ENCODE measurements at places on chromosomes 1 and 21.
A peak's percentile ranks its signal among the peaks of the same experiment; 100 is the strongest.

- peak; percentile 93 for DNase-seq
These were observed at the start of gene FOXJ3 for GRCh38 chr1:42335050-42335808. FOXJ3 (minus strand) TSS chr1:42335235; CDS start chr1:42311093, 24,142 bp downstream.

DNA sequence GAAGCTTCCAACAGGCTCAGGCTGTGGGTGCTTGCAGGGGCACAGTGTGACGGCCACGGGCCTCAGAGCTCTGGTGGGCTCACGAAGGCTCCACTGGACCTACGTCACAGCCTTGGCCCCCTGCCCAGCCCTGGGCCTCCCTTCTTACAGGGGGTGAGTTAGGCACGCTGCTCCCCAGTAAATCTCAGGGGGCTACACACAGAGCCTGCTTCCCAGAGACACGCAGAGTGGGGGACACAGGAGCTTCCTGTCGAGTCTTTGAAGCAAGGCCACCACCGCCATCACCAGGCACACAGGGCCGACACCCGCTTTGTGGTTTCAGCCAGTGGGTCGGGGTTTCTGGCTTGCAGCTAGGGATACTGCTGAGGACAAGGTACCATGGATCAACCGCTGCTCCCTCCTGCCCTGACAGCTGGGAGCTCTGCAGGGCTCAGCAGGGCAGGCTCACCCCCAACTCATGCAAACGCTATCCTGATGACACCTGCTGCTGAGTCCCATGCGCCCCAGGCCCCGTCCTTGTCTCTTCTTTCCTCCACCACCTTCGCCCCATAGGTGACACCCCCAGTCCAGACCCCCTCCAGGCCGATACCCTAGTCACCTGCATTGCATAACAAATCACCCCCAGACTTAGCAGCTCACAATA is 5.5 kb upstream of the CFAP410 start:
- no peak for DNase-seq

- no peak for DNase-seq
These were observed 10.4 kb downstream of the TFF3 start for GRCh38 chr21:42304556-42305454.

GRCh38 chr1:119132179-119132578 is 8.3 kb downstream of the WARS2 start:
- DNase-seq: no peak

- no peak for DNase-seq
These were observed 280.5 kb upstream of the CAMK1G start for GRCh38 chr1:209302779-209303568.

DNA sequence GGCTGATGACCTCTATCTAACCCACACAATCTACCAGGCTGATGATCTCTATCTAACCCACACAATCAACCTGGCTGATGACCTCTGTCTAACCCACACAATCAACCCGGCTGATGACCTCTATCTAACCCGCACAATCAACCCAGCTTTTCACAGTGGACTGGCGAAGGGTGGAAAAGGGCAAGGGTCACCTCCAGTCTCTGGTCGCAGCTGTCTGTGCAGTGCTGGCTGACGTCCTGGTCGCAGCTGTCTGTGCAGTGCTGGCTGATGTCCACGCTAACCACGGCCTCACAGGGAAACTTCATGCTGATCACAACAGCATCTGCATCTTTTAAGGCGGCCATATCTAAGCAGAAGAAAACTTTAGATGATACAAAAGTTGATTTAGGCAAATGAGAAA is 12.2 kb upstream of the CCDC27 start:
- DNase-seq: no peak

DNA sequence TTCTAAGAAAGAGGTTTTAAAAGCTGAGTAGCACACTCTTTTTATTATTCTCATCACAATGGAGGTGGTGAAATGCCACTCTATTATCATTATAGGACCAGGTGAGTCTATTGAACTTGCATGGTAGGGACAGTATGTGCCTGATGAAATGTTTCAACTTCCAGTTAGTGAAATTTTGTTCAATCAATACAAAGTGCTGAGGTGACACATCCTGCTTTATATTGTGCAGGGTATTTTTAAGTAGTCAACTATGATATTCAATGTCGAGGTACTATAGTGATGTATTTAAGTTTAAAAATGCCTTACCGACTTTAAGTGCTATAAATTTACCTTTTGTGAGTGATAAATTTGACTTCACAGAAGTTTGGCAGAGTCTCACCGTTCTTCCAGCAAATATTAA is 284.7 kb upstream of the BRINP3 start:
- no peak for DNase-seq

GRCh38 chr1:84920159-84920558 is 27.2 kb upstream of the LPAR3 start:
- DNase-seq: no peak

- DNase-seq: no peak
These were observed 7.0 kb downstream of the COL24A1 start for GRCh38 chr1:86149591-86149990.

GRCh38 chr1:92964998-92965397 is 3.7 kb upstream of the DIPK1A start:
- no peak for DNase-seq

DNA sequence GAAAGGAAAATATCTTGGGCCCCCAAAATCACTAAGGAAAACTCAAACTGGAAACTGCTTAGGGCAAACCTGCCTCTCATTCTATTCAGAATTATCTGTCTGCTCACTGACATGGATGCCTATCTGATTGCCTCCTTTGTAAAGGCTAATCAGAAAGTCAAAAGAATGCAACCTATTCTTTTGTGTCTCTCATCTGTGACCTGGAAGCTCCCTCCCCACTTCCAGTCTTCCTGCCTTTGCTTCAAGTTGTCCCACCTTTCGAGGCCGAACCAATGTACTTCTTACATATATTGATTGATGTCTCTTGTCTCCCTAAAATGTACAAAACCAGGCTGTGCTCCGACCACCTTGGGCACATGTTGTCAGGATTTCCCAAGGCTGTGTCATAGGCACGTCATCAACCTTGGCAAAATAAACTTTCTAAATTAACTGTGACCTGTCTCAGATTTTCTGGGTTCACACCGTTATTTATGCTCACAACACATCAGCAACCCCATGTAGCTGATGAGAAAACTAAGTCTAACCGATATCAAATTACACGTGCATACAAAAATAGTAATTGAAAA is 302.3 kb upstream of the NRIP1 start:
- no peak for DNase-seq

DNA sequence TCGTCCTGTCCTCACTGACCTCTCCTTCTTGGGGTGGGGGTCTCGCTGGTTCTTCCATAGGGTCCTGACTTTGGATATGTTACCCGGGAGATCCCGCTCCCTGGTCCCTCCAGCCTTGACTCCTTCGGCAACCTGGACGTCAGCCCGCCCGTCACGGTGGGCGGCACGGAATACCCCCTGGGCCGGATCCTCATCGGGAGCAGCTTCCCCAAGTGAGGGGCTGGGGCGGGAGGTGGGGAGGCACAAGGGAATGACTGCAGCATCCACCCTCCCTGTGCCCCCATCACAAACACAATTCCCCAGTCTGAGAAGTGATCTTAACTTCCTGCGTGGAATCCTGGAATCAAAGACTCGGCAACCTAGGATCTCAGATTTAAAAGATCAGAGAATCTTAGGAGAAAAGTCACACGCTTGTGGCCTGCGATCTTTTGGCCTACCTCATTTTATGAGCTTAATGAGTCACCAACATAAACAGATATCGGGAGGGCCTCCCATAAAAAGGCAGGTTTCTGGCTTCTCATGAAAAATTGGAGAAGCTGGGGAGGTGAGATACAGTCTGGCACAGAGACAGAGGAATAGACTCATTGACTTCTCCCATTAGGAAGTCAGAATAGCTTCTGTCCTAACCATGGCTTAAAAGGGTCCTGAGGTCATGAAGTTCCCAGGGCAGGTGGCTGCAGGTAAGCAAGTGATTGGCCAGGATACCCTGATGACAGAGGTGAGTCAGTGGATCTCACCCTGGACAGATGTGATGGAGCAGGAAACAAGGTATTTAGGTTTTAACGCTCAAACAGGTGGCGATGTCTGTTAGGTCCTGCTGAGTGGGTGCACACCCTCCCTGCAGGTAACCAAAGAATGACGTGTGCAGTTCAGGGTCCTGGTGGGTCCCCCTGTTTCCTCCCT is 15.9 kb upstream of the PADI3 start:
- no peak for DNase-seq

GRCh38 chr1:92951141-92951582 is 10.1 kb downstream of the DIPK1A start:
- DNase-seq: no peak

DNA sequence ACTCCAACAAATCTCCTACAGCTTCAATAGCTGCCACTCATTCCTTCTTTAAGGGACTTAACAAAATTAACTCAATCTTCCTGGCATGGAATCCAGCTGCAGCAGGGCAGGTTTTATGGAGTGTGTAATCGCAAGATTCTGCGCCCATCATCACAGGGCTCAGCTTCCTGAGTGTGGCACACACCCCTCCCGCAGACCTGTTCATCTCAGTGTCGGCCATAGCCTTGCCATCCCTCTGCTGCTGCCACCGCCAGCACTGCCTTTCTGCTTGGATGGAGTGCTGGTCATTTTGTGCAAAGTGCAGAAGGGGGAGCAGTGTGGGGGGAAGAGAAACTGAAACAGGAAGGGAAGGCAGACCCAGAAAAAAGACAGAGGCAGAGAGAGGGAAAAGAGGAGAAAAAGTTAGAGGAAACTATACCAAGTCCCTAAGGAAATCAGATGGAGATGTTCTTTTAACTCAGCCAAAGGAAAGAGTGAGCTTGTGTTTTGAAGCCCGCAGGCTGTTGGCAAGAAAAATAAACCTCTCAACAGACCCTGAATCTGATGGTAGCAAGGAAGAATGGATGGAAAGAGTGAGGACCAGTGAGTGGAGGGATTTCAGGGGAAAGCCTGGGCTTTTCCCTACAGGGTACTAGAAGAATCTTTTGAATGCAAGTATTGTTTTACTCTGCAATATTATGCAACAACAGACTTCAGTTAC is 324.2 kb downstream of the SEC16B start:
- DNase-seq: no peak

- DNase-seq: no peak
These were observed 24.8 kb downstream of the KCNAB2 start for GRCh38 chr1:6070450-6070974.

DNA sequence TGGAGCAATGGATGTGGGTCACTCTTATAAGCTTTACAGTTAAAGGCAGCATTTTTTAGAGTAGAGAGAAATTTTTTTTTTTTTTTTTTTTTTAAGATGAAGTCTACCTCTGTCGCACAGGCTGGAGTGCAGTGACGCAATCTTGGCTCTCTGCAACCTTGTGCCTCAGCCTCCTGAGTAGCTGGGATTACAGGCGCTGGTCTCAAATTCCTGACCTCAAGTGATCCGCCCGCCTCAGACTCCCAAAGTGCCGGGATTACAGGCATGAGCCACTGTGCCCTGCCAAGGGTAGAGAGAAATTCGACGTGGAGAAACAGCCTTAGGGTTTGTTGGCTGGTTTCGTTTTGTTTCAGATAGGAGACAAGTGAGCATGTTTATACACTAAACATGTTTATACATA is 594.2 kb upstream of the ADAMTS5 start:
- DNase-seq: no peak

DNA sequence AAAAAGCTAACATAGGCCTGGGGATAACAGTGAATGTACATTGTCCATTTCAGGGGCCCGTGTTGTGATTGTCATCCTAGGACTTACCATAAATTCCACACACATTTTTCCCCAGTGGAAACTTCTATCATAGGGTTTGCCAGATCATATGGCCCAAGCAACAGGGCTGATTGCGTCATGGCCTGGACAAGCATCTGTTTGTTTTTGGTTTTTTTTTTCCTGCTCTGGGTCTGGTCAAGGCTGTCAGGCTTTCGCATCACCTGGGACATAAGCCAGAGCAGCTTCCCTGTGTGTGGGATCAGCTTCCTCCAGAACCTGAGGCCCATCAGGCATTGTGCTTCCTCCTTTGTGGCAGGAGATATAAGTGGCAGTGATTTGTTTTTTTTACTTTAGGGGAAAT is 598.5 kb upstream of the USP24 start:
- DNase-seq: no peak

GRCh38 chr1:23291706-23292105 is 52.4 kb downstream of the HNRNPR start:
- DNase-seq: no peak

DNA sequence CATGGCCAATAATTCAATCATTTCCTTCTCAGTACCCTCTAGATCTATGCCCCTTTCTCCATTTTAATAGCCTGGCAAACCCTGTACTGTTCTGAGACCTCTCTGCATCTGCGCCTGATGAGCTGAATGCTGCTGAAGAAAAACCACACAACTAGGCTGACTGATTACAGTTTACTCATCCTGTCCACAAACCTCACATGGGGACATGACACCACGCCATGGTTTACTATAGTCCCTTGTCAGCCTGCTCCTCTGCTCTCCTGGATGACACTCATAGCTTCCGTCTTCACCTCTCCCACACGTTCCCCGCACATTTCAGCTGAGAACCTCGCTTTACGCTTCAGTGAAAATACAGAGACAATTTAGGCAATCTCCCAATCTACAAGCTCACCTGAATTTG is 59.7 kb downstream of the DESI2 start:
- DNase-seq: no peak

- no peak for DNase-seq
These were observed 103.3 kb downstream of the WDR3 start for GRCh38 chr1:118032883-118033282.

- no peak for DNase-seq
These were observed 193.1 kb downstream of the ST6GALNAC3 start for GRCh38 chr1:76267631-76268030.

DNA sequence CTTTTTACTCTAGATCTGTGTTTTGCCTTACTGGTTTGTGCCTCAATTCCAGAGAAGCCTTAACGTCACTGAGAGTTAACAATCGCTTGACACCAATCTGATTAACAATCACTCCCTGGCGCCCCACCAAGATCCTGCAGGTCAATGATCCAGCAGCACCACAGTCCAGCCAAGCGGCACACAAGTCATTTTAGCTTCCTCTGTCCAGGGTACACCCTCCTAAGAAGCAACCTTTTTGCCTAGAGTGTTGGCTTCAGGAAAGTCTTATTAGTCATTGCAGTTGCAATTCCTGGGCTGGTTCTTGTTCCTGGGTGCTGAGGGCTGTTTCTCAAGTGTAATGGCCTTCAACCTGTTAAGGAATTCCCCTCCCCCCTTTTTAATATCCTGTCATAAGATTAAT is 323.0 kb upstream of the USP25 start:
- no peak for DNase-seq

DNA sequence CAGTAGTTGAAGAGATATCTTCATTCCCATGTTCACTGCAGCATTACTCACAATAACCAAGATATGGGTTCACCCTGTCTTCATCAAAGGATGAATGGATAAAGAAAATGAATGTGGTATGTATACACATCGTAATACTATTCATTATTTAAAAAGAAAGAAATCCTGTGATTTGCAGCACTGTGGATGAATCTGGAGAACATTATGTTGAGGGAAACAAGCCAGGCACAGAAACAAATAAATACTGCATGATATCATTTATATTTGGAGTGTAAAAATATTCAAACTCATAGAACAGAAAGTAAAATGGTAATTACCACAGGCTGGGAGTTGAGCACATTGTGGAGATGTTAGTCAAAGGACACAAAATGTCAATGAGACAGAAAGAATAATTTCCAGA is 977.2 kb downstream of the AMY1C start:
- DNase-seq: no peak
